ENCODE measurements at places on chromosomes 1 and 21.

GRCh38 chr1:183886853-183887252 is 81.9 kb downstream of the RGL1 start:
- DNase-seq: no peak

GRCh38 chr1:11062965-11063401 is 3.2 kb upstream of the SRM start:
- DNase-seq: no peak

GRCh38 chr1:65330822-65331221 is 21.5 kb downstream of the DNAJC6 start:
- DNase-seq: no peak

DNA sequence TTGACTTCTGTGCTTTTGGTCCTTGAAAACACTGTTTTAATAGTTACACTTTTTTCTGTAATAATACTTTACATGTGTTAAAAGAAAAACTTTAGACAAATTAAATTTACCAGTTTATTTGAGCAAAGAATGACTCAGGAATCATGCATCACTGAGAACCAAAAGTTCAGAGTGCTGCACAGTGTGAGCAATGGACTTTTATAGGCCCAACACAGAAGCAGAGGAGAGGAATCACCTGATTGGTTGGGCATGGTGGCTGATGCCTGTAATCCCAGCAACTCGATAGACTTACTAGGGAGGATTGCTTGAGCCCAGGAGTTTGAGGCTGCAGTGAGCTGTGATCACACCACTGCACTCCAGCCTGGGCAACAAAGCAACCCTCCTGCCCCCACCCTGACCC is 29.3 kb downstream of the ZNF648 start:
- no peak for DNase-seq

- DNase-seq: no peak
Observed at GRCh38 chr1:232600424-232601258, 29.3 kb downstream of the SIPA1L2 start.

- no peak for DNase-seq
Observed at GRCh38 chr1:99851850-99852454, 1.8 kb downstream of the AGL start.

GRCh38 chr1:228029281-228029680 is 22.5 kb downstream of the WNT3A start:
- DNase-seq: no peak

- DNase-seq: no peak
Observed at GRCh38 chr1:229689273-229689672, 63.2 kb downstream of the URB2 start.

DNA sequence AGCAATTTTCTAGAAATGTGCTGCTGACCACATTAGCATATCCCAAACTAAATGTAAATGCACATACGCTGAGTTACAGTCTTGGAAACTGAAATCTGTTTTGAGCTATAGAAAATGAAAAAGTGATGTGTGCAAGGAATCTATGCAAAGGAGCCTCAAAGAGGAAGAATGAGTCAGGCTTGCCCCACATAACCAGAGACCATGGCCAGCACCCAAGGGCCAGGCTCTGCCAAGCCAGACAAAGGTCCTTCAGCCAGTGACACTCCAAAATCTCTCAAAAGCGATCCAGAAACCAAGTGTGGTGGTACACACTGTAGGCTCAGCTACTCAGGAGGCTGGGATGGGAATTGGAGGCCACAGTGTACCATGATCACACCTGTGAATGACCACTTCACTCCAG is 195.2 kb downstream of the TOMM20 start:
- no peak for DNase-seq

DNA sequence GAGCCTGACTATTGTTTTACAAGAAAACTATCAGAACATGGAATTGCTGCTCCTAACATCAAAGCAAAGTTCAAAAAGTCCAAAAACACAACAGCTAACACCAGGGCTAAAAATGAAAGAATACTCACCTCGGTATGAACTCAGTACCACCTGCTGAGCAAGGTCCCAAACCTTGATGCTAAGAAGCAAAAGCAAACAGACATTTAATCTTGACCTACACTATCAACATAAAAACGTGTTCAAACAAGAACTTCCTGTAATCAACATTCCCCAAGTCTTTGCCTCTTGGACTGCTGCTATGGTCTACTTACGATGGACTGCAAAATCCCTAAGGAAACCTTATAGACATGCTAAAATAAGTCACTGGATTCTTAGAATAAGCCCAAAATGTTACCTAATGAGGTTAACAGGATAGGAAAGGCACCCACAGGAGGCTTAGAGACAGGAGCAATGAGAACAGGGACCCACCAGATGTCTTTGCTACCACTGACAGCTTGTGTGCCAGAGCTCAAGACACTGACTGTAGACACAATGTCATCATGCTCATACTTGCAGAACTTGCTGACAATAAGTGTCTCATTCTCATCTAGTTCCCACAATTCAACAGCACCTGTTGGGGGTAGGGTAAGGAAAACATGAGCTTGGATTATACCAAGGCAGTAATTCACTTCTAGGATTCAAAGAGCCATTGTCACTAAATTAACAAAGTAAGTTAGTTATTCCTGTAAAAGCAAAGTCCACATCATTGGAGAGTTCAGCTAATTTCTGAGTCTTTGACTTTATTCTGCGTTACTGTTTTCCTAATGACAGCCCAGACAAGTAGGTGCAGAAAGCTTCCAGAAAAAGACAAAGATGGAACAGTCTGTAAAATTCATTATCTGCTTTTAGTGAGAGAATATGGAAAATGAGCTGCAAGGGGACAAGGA is 1.8 kb downstream of the WDR77 start:
- DNase-seq: no peak

DNA sequence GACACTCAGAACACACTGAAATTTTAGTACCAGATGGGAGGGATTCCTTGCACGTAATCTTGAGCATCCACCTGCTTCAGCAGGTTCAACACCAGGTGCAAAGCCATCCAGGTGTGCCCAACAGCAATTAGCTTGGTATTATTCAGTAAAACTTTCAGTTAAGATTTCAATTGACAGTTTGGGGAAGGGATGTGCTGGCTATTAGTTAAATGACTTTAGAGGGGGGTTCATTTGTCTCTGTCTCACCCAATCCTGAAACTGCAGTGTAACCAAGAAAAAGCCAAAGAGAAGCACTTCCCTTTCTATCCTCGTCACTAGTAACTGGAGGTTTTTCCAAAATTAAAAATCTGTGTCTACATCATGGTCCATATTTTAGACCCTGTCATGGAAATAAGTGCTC is 90.9 kb downstream of the PIK3R3 start:
- DNase-seq: no peak

GRCh38 chr1:86542631-86543030 is 4.2 kb upstream of the CLCA4 start:
- DNase-seq: no peak

DNA sequence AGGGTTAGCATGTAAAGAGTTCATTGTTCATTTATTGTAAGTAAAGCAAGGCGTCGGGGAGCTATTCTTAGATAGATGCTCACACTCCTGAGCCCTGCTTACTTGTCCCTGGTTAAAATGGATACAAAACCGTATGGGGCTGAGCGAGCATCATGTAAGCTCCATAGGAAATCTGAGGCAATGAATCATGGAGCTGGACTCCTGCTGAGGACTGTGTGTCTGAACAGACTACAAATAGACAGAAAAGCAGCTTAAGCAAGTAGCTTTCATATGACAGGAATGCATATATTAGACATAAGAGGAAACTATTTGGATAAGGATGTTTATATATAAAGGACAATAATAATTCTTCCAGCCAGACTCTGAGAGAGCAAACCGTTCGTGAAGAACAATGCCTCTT is 604.9 kb upstream of the PTBP2 start:
- no peak for DNase-seq

GRCh38 chr1:41656068-41656467 is 171.6 kb upstream of the EDN2 start:
- no peak for DNase-seq

DNA sequence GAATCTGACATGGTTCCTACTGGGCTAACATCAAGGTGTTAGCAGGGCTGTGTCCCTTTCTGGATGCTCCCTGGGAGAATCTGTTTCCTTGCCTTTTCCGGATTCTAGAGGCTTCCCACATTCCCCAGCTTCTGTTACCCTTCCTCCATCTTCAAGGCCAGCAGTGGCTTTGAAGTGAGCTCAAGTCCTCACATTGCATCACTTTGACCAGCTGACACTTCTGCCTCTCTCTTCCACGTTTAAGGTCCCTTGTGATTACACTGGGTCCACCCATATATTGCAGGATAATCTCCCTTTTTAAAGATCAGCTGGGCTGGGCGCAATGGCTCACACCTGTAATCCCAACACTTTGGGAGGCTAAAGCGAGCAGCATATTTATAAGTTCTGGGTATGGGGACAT is 33.1 kb downstream of the CNST start:
- no peak for DNase-seq

DNA sequence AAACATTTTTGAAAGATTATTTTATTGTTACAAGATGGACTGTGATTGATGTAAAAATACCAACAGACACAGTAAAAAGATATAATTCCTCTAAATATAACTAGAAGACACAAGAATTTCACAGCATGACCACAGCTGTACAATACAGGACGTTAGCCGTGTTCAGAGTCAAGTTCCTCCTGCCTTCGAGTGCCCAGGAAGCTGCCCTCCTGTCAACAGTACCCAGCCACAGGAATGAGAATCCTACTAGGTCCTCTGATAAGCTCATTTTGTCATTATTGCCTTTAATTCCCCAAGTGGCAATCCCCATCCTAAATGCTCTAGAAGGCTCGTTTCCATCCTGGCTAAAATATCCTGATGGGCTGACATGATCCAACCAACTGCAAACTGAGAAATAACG is 16.4 kb upstream of the CAPN2 start:
- DNase-seq: no peak

DNA sequence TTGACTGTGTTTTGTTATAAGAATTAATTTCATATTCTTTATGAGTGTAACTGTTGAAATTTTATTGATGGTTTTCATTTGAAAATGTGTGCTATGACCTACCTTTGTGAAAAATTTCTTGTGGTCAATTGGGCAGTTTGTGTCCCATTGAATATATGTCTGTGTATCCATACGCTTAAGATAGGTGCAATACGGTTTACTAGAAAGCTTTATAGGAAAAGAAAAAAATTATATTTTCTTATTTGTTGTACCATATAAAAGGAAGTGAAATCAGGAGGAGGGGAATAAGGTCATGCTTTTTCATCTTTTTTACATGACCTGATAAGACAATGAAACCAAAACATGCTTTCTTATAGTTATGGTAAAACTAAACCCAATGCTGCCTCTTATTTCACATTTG is 807.7 kb downstream of the USP25 start:
- DNase-seq: no peak

- DNase-seq: no peak
Observed at GRCh38 chr1:87702455-87702854, 373.8 kb downstream of the LMO4 start.

DNA sequence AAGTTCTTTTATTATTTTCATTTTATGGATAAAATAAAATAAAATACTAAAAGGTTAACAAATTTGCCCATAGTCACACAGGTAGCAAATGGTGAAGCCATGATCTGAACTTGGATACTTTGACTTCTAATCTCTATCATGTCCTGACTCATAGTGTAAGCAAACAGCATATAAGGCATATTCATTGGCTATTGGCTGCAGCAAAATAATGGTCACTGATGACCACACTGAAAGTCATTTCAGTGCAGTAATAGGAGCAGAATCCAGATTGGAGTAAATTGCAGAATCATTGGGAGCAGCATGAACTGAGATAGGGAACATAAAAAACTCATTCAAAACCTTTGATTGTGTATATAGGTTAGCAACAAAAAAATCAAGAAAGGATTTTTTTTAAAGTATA is 262.9 kb downstream of the PLA2G4A start:
- no peak for DNase-seq

GRCh38 chr1:208000504-208000903 is 89.6 kb upstream of the CD34 start:
- no peak for DNase-seq

GRCh38 chr1:27342778-27343638 is 1.2 kb downstream of the SYTL1 start:
- peak; percentile 45 for DNase-seq

GRCh38 chr1:27833470-27833869 is 2.9 kb downstream of the PPP1R8 start:
- no peak for DNase-seq

DNA sequence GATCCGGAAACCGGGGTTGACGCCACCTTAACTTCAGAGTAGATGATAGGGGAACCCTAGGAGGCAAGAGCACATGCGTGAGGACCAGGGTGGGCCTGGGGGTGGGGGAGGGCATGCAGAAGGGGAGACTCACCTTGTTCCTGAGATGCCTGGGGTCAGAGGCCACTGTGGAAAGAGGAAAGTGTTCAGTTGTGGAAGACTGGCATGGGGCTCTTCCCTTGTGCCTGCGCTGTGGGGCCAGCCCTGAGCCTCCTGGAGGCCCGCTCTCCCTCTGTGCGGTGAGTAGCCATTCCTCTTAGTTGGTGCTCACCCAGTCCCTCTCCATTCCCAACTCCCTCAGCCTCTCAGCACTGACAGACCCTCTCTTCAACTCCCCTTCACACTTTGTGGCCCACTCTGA is 36.6 kb downstream of the FCRL5 start:
- no peak for DNase-seq

Measured in stimulated activated CD4-positive, alpha-beta T cell treated with anti-CD3 and anti-CD28 coated beads, TNF-alpha, amount 100 ng/mL, for 1 hour (primary cell).